ENCODE measurements at places on chromosomes 16 and 17. TPM values are rescaled to one million over a fixed set of nuclear protein-coding genes. Genes with fewer than 3 reads are reported as not detected.

FOXC2 gene
- total RNA-seq: 4.4 TPM

TLCD3B gene
- total RNA-seq: under 0.01 TPM

HLF gene
- total RNA-seq: not detected

DHX58 gene
- 6.8 TPM for total RNA-seq

PLEKHM1 gene
- 21.1 TPM for total RNA-seq

USP43 gene
- total RNA-seq: not detected

MAP2K3 gene
- total RNA-seq: 16.3 TPM

SYNGR2 gene
- total RNA-seq: 32.0 TPM

INTS2 gene
- total RNA-seq: 16.3 TPM

KRTAP16-1 gene
- total RNA-seq: not detected

ARHGAP23 gene
- total RNA-seq: 25.8 TPM

PYY gene
- total RNA-seq: not detected

Measured in smooth muscle cell of the umbilical artery (primary cell).